ENCODE measurements at places on chromosomes 3 and 15.

DNA sequence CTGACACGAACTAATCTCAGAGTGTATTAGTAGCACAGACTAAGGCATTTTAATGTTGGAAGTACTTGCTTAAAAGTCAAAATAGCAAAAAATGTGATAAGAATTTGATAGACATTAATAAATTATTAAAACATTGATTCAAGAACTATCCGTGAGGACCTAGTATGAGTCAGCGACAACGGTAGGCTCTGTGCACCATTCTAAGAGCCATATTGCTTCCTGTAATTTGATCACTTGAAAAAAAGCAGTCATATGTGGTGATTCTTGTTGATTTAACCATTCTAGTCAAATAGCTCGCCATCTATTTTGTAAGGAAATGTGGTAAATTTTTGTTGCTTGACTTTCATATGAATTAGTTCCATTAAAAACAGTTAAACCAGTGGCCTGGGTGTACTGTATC lies 534.9 kb upstream of the ARRDC4 start:
- no peak for DNase-seq

- peak; percentile 62 for DNase-seq
These were observed 191.3 kb downstream of the UBE3A start for GRCh38 chr15:25247407-25248038.

- no peak for DNase-seq
These were observed 66.7 kb downstream of the FBXL22 start for GRCh38 chr15:63663906-63664305.

DNA sequence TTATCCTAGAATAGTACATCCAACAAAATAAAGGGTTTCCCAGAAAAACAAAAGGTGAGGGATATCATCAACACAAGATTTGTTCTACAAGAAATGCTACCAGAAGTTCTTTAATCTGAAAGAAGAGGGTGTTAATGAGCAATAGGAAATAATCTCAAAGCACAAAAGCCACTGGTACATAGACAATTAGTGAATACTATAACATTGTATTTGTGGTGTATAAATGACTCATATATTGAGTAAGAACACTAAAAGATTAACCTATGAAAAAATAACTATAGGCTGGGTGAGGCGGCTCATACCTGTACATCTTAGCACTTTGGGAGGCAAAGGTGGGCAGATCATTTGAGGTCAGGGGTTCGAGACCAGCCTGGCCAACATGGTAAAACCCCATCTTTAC lies 210.2 kb upstream of the SLITRK3 start:
- no peak for DNase-seq

DNA sequence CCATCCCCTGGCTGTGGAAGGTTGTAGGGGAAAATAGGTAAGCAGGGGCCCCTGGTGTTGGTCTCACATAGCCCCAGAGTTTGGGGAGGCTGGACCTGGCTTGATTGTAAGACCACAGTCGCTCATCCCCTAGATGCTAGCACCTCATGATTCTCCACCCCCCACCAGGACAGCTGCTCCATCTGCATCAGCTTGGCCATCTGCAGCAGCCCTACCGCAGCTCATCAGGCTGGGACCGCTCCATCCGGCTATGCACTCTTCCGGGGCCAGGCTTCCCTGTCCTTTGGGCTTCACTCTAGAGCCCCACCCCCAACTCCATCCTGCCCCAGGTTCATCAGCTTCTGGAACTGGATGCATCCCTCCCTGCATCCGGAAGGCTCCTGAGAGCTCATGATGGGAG lies 12.6 kb downstream of the SCN5A start:
- DNase-seq, result no peak
